ENCODE measurements at places on chromosomes 4 and X. TPM values are rescaled to one million over a fixed set of nuclear protein-coding genes. Genes with fewer than 3 reads are reported as not detected.

DNA sequence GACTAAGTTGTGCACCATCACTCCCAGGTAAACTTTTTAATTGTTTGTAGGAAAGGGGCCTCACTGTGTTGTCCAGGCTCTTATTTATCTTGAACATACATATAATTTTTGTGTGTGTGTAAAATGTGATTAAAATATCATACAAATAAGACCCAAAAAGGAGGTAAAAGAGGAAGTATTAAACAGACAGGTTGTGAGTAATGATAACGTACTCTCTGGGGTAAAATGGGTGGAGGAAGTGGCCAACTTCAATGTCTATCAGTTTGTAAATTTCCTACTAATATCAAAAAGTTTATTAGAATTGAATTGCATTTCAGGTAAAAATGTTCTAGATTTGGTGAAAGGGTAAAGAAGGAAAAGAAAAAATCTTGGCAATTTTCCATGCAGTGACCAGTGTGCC lies 48.8 kb downstream of the SULT1E1 start:
- DNase-seq = no peak

- DNase-seq = peak; percentile 5
Observed at GRCh38 chr4:111930659-111931058, 214.6 kb upstream of the FAM241A start.

DNA sequence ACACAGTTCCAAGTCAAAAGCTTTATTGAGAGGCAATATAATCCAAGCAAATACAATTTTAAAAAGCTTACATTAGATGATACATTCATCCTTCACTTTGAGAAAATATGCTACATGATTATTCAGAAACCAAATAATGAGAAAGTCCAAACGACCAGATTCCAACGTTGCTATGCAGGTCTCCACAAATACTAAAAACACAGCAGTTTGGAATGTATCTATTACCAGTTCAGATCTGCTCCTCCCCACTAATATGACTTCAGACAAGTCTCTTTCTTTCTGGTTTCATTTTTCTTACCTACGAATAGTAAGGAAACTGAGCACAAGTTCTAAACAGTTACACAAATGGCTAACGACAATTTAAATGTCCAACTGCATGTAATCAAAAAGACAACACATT lies 9.5 kb downstream of the NAF1 start:
- DNase-seq = no peak

DNA sequence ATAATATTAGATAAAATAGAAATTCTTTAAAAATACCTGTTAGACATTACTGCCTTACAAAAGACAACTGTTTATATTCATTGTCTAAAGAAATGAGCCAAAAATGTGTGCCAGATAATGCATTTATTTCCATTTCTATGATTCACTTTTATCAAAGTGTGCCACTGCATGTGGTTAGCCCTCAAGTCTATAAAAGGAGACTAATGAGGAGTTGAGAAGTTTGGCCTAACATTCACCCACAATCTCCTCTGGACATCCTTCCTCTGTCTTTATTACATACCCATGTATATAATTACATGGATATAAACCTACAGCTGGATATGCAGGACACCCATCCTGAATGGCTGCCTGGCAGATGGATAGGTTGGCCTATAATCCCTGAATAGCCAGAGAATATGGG lies 42.6 kb upstream of the PDE5A start:
- DNase-seq = no peak

The GAGE12H gene
- total RNA-seq = not detected

Measured in hematopoietic multipotent progenitor cell (in vitro differentiated cells).